ENCODE measurements at places on chromosomes 11 and 22. TPM values are rescaled to one million over a fixed set of nuclear protein-coding genes. Genes with fewer than 3 reads are reported as not detected.

DNA sequence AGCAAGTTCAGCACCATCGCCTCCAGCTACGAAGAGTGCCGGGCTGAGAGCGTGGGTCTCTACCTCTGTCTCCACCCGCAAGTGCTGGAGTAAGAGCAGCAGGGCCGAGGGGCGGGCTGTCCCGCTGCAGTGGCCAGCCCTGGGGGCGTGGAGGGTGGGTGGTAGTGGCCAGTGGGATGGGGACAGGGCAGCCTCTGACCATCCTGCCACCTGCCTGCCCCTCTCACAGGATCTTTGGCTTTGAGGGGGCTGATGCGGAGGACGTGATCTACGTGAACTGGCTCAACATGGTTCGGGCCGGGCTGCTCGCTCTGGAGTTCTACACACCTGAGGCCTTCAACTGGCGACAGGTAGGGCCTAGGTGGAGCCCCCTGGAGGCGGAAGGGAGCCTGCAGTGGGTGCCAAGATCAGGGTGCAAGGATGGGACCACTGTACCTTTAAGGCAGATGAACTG is 15.0 kb upstream of the BBS1 start:
- no peak for DNase-seq

The PAK1 gene
- polyA plus RNA-seq, result 70.3 TPM

The IFITM10 gene
- polyA plus RNA-seq, result not detected

GRCh38 chr11:130071211-130071712 is 1.6 kb downstream of the APLP2 start:
- DNase-seq, result no peak

The FIBIN gene
- polyA plus RNA-seq, result 44.4 TPM

DNA sequence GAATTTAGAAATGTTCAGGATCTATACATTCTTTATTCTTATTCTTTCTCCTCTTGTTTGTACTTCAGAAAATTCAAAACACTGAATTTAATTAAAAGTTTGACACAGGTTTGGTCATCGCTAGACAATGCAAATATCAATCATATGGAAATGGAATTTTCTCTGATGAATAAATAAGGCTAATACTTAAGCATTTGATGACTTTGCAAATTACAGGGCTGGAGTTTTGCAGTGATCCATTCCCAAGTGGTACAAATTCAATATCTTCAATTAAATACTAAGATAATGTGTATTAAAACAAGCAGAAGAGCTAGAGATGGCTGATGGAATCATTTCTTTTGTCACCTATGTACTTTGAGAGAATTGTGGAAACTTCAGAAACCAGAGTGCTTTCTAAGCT is 439.6 kb downstream of the DYNC2H1 start:
- DNase-seq, result no peak

The C11orf42 gene
- polyA plus RNA-seq, result not detected

DNA sequence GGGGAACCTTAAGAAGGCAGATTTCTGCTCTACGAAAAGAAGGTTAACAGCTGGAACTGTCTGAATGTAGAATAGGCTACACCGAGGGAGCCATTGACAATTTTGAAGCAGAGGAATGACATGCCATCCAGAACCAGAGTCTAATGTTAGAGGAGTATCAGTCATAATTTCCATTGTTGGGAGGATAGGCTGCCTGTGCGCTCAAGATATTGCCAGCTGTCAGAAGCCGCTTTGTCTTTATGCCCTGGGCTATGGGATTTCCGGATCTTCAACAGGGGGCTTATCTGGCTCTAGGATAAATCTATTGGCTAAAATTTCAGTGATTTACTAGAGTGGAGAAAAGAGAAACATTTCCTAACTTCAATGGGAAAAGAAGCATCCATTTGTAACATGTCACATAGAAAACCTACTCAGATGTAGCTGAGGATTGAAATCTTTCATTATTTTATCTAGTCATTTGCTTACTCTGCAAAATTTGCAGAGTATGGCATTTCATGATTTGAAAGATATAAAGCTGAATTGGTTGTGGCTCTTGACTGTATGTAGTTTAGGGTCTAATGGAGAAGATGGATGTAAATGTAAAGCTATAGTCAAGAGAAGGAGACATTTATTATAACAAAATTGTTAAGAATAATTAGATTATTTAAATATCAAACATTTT is 78.9 kb downstream of the ANO3 start:
- DNase-seq, result no peak

The PRAME gene
- polyA plus RNA-seq, result not detected

DNA sequence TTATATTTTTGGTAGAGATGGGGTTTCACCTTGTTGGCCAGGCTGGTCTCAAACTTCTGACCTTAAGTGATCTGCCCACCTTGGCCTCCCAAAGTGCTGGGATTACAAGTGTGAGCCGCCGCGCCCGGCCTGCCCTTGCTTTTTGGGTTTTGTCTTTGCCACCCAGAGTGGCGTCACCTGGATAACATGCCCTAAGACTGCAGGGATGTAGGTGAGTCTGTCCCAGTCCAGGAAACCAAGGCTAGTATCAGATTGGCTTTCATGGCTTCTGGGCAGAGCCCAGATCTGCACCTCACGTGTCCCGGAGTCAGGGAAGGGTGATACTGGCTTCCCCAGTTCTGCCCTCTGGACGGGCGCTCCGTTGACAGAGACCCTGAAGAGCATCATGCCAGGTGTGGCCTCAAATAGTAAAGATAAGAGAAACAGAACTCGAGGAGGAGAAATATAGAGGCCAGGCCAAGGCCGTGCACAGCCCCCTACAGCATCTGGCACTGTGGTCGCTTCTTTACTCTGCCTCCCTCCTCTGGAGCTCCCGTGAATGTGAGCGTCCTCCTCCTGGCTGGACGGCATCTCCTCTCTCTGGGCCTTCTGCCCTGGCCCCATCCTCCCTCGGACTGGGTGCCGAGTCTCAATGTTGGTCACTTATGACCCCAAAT is 7.8 kb upstream of the APOBEC3B start:
- DNase-seq, result no peak

- DNase-seq, result no peak
Measured at GRCh38 chr11:61008971-61009370, 37.5 kb downstream of the CD6 start.

DNA sequence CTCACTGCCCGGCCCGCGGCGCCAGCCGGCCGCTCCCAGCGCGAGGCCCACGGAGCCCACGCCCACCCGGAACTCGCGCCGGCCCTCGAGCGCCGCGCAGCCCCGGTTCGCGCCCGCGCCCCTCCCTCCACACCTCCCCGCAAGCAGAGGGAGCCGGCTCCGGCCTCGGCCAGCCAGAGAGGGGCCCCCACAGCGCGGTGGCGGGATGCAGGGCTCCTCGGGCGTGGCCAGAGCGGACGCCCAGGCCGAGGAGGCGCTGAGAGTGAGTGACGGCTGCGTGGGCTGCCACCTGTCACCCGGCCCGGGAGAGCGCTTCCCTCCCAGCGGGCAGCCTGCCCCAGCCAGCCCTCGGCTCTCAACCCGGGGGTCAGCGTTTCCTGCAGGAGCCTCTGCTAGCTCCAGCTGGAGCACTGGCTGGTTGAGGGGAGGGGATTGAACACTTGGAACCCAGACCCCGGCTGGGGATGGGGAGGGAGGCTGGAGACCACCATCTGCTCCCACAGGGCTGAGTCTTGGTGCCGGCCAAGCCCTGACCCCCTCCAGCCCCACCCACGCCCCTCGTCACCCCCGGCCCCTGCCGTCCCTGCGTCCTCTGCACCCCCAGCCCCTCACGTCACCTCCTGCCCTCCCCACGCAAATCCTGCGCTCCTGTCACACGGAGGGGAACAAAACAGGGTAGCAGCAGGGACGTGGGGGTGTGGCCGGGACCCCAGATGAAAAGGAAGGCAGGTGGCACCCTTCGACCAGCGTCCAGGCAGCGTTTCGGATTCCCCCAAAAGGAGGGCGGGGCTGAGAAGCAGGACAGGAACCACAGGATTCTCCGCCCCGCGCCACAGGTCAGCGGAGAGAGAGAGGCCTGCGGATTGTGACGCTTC is 157.0 kb downstream of the BRD1 start:
- no peak for DNase-seq

DNA sequence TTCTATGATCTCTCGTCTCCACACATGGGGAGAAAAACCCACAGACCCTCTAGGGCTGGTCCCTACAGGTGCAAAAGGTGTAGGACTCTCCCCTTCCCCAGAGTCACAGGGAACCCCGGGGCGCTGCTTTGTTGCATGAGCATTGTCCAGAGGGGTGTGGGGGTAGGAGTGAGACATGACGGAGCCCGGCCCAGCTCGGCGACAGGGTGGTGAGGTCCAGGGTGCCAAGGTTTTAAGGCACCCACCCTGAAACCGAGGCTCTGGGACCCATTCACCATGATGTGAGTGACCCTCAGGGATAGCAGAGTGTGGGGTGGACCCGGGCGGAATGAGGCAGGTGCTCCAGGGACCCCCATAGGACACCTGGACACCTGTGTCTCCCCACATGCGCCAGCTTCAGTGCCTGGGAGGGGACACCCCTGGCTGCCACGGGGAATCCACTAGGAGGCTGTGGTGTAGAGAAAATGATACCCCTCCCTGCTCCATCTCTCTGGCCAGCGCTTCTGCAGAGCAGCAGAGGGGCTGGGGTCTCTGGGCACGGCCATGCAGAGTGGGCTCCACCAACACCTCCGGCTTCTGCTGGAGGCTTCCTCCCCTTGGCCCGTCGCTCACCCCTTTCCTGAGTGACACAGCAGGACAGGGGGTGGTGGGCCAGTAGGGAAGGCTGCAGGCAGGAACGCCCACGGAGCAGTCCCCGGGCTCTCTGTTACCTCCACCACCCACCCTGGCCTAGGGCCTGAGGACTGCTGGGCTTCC is 15.2 kb downstream of the KRTAP5-5 start:
- no peak for DNase-seq

DNA sequence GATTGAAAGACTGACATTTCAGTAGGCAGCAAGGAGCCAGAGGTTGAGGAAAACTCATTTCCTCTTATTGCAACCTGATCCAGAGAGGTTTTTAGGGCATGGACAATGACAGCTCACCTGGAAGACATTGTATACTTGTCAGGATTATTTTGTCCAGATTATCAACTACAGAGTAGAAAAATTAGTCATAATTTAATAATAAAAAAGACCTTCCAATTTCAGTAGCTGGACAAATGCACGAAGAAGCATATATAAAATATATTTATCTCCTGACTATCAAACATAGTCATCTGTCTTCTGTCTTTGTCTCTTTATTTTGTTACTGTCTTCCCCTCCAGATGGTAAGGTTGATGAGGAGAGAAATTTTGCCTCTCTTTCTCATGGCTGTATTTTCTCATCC is 330.6 kb upstream of the RAG2 start:
- DNase-seq, result no peak

DNA sequence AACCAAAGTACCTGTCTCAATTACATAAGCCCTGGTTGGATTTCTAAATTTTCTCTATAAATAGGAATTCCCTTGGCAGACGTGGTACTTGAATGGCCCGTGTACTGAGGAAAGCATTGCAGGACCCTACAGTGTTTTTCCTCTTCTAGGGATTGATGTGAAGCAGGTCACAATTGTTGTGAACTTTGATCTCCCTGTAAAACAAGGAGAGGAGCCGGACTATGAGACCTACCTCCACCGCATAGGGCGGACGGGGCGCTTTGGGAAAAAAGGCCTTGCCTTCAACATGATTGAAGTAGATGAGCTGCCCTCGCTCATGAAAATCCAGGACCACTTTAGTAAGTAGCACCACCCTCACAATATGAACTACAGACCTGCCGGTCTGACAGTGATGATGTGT is 16.7 kb downstream of the DDX25 start:
- no peak for DNase-seq

The OR9Q2 gene
- not detected for polyA plus RNA-seq

DNA sequence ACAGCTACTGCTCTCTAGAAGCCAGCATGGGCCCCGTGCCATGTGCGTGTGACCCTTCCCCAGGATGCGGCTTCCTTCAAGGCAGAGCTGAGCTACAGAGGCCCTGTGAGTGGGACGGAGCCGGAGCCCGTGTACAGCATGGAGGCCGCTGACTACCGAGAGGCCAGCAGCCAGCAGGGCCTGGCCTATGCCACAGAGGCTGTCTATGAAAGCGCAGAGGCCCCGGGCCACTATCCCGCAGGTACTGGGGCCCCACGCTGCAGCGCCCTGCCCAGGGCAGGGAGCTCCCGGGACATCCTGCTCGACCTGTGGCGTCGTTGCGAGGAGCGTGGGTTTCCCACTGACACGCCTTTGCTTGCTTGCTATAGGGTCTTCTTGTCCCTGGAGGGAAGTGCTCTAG is 34.7 kb downstream of the CTTN start:
- no peak for DNase-seq

DNA sequence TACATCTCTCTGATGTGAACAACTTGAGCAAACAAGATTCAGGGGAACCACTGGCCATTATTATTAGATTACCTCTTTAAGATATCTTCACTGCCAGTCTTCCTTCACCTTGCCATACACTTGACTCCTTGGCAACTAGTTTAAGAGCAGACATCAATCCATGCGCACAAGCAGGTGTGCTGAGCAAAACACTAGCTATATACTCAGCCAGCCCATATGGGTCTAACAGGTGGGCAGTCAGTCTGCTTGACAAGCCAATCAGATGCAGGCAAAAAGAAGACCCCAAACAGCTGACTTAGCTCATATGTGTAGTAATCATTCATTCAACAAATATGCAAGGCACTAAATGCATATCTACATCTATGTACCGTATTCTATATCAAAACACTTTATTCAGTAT is 101.2 kb downstream of the SIK3 start:
- no peak for DNase-seq

The C11orf97 gene
- not detected for polyA plus RNA-seq
